HFF-Myc (cell line): ENCODE measurements at places on chromosomes 1 and 21.

GRCh38 chr1:179599623-179600249 lies 8.1 kb downstream of the TDRD5 start:
- DNase-seq = peak; percentile 2

DNA sequence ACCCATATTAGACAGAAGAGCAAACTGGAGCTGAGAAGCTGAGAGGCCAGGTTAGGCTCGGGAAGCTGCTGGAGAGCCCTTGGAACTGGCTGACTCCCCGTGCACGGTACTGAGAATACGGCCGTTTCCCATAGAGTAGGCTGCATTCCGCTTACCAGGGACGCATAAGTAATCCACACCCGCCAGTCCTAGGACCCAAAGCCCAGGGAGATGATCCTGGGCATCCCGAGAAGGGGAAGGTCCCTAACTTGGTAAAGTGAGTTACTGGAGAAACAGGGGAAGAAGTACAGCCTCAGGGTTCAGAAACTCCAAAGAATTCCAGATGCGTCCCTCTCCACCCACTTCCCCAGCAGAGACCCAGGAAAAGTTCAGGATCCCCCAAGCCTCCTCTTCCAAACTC lies 1.3 kb downstream of the LRRC38 start:
- no peak for DNase-seq

DNA sequence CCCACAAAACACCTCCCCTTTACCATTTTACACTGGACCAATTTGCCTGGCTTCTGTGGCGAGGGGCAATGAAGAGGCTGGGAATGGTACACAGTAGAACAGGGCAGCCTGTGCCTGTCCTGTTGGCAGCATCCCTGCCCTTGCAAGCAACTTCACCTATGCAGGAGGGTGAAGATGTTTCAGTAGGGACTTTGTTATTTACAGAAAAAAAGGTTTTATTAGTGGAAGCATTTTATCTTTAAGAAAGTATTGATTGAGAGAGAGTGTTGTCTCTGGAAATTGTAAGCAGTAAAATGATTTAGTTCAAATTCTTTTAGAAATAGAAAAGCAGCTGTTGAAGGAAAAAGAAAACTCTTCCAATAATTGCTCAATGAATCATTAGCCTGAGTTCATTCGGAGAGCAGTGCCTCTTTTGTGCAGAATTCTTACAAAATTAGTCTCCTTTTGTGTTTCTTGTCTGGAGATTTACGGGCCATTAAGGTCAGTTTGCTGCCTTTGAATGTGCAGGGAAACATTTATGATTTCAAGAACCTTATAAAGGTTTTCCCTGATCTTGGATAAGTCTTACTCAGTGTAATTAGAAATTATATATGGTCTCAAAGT lies 49.1 kb downstream of the HHAT start:
- no peak for DNase-seq

DNA sequence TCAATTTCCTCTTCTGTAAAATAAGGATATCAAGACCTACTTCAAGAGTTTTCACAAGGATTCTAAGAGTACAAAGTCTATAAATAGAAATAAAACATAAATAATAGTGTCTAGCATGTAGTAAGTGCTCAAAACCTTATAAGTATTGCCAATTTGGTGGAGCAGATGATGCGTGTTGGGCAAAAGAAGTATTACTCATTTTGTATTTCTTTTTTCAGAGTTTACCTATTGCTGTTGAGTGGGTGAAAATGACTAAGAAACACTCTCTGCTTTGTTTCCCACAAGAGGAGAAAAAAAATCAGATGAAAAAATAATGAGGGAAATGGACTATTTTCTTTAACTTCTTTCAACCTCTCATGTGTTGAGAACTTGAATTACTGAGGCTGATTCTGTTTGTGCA lies 103.3 kb upstream of the KCNK2 start:
- DNase-seq = no peak

DNA sequence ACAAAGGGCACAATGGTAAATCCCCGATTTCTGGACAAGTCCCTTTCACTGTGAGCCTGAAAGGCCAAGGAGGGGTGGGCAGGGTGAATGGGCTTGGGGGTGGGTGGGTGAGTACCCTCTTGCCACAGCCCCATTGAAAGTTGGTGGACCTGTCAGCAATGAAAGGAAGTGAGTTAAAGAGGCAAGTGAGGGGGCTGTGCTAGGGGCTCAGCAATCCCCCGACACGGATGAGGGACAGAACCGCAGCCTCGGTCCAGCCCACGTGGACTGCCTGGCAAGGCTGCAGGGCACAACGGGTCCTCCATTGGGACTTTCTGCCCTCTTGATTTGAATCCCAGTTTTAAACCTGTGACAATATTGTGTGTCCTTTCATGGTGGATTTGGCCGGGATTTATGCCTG lies 255.3 kb downstream of the FOXD2 start:
- DNase-seq = no peak

DNA sequence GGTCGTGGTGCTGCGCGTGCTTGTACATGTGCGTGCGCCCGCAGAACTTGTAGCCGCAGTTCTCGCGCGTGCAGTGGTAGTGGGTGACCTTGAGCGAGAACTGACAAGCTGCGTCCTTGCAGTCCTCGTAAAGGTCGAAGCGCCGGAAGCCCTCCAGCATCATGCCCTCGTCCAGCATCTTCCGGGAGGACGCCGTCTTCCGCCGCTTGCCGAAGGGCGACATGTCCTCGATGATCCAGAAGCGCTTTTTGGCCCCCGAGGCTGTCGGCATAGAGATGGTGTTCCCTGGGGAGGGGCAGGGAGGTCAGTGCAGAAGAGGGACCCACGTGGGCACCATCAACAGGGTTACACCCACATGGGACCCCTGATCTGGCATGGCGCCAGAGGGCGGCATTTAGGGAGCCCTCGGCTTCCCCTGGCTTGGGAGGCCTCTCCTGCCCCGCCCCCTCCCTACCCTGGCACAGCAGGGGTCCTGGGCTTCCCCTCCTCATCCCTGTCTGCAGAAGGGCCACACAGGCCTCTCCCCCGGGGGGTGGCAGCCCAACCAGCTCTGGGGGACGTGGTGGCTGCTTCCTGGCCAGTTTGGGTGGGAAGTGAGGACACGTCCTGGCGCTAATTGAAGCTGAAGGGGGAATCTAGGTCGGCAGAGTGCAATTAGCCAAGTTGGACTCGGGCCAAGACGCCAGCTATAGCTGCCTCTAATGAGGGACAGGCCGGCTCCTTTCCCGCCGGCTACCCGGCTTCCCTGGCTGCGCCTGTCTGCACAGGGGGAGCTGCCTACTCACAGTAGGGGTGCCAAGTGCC lies 156.5 kb downstream of the CASZ1 start:
- DNase-seq = no peak

DNA sequence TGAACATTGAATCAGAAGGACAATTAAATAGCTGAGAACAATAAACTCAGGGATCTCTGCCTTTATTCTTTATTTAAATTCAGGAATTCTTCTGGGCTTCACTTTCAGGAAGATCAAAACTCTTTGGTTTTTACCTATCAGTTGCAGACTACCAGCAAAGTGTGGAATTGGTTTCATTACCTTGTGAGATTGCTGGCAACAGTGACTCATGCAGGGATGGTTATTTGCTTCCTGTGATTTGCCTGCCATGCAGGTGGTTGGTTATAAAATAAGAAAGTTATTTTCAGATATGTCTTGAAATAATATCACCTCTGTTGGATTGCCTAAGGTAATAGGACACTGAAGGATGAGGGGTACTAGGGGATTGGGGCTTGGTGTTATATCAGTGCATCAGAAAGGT lies 204.6 kb downstream of the PTBP2 start:
- no peak for DNase-seq

DNA sequence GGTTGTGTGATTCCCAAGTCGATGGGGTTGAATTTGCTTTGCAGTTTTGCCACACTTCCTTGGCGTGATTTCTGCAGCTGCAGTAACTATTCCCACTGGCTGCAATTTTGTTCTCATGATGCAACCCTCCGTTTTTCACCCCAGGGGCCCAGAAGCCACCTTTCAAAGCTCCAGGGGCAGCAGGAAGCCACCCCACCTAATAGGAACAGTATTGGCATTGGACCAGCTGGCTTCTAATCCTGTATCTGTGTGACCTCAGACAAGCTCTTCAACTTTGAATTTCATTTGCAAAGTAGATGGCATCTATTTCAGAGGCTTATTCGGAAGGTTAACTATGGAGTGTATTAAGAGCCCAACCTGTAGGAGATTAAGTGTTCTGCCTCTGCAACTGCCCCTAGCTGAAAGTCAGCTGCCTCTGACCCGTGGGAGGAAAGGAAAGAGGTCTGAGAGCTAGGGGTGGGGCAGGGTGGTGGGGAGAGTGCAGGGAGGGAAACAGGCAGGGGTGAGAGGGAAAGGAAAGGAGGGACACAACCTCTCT lies 12.6 kb downstream of the C1orf115 start:
- DNase-seq = no peak

GRCh38 chr1:179677882-179678281 lies 65.2 kb upstream of the FAM163A start:
- DNase-seq = no peak
